ENCODE measurements at places on chromosomes 1 and 21.

DNA sequence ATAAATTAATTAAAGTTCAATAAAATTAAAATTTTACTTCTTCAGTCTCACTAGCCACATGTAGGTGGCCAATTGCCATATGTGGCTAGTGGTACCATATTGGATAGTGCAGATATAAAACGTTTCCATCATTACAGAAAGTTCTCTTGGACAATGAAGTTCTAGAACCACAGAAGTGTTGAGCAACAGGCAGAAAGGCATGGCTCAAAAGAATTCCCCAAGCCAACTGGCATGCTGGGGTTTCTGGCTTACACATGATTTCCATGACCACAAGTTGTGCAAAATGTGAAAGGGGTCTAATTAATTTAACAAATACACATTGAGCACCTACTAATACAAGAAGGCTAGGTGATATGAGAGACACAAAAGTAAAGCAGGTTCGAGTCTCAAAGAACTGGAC, 72.2 kb upstream of the CDC42BPA start:
- no peak for ATAC-seq

- no peak for ATAC-seq
Observed at GRCh38 chr1:211811848-211812247, 18.7 kb downstream of the LPGAT1 start.

DNA sequence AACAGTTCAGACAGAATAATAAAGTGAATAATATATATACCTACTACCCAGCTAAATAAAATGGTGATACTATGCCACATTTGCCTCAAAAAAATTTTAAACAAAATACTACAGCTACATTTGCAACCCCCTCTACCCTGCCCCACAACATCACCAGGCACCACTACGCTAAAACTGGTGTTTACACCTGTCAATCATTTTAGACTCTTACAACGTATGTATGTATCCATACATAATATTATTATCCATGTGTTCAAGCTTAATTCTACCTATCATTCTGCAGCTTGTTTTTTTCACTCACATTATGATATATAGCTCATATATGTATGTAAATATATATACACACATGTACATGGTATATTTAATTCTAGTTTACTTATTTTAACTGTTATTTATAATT, 62.5 kb downstream of the NIBAN1 start:
- ATAC-seq: no peak

- peak; percentile 74 for ATAC-seq
Observed at GRCh38 chr1:54230507-54231339, 30.8 kb downstream of the MRPL37 start.

- no peak for ATAC-seq
Observed at GRCh38 chr1:34412598-34413370, 236.1 kb downstream of the C1orf94 start.

- no peak for ATAC-seq
Observed at GRCh38 chr1:85087659-85088407, 39.5 kb upstream of the MCOLN3 start.

- no peak for ATAC-seq
Observed at GRCh38 chr1:169745015-169745861, 11.4 kb upstream of the SELE start.

GRCh38 chr1:229538945-229539344, 19.6 kb downstream of the ABCB10 start:
- ATAC-seq: no peak

DNA sequence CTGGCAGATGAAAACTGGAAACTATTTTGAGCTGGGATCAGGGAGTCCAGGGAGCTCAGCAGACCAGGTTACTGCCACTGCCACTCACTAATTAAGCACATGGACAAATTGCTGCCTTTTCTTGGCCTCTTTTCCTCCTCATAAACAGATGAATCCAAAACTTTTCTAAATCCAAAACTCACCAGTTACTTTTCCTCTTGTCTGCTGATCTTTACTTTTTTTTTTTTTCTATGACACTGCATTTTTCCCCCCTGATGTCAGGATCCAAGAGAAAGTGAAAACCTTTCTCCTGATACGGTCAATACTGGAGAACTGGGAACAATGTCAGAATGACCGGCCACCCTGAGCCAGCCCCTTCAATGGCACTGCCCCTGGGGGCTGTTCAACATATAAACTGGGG, 405.8 kb downstream of the DUSP10 start:
- ATAC-seq: no peak

- no peak for ATAC-seq
Observed at GRCh38 chr1:77468949-77469710, 187.3 kb downstream of the AK5 start.

DNA sequence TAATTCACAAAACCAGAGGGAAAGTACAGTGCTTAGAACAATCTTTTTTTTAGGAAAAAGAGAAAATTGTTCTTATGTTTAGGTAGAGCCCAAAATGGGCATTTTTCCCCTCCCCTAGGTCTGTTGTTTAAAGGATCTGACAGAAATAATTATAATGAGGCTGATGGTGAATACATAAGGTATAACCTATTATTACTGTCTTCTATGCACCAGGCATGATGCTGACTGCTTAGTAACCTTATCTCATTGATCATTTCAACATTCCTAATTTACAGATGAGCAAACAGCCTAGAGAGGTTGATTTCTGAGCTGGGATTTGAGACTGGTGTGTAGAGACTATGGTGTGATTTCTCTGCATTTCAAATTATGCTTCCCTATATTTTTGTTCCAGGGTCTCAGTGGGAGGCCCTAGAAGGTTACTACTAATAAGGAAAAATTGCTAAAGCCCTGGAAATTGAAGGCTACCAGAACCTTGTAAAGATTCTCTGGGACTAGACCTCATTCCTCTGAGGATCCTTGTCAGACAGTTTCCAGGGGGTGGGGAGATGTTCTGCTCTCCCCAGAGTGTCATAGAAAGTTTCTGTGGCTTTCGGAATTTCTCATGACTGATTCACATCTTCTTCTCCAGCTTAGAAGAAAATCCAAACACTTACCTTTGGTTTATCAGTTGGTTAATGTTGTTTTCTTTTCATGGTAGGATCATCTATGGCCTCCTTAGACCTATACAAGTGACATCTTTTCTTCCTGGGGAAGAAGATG, 44.9 kb downstream of the ROR1 start:
- ATAC-seq: no peak

DNA sequence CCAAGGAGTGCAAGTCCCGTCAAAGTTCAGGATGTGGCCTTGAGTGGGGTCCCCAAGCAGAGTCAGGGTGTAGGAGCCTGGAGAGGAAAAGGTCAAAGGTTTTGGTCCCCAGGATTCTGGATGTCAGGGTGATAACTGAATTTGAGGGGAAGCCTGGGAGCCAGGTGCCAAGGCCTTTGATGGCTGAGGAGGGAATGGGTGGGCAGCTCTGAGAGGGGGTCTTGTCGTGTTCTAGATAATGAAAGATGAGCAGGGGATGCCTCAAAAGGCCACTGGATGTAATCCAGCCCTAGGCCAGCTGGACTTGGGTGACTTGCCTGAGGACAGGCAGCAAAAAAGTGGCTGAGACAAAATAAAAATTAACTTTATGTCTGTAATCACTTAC, 27.5 kb upstream of the KCNA2 start:
- no peak for ATAC-seq

- no peak for ATAC-seq
Observed at GRCh38 chr1:15758343-15758931, at the start of gene FBLIM1. TSS of gene FBLIM1 (plus strand) at chr1:15758795. CDS start at chr1:15764984, 6,189 bp downstream.

- ATAC-seq: no peak
Observed at GRCh38 chr1:243667591-243667990, 182.5 kb downstream of the AKT3 start.

DNA sequence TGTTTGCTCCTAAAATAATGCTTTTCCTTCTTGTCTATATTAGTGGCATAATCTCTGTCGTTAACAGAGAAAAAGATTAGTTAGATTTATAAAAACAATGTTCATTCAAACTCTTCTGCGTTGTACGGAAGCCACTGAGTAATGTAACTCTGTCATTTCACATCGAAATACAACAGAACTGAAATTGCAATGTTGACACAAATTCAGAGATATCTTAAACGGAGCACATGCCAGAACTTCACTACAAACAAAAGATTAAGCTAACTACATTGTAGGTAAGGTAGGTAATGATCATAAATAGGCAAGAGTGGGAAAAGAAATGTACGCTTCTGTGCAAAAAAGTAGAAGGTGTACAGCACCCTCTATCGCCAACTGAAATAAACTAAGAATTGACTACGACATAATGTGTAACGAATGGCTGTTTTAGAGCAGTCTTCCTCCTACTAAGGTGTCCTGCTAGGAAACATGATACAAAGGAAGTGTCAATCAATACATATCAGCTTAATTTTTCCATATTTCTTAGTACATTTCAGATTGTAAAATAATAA, 56.6 kb downstream of the PCNX2 start:
- no peak for ATAC-seq

DNA sequence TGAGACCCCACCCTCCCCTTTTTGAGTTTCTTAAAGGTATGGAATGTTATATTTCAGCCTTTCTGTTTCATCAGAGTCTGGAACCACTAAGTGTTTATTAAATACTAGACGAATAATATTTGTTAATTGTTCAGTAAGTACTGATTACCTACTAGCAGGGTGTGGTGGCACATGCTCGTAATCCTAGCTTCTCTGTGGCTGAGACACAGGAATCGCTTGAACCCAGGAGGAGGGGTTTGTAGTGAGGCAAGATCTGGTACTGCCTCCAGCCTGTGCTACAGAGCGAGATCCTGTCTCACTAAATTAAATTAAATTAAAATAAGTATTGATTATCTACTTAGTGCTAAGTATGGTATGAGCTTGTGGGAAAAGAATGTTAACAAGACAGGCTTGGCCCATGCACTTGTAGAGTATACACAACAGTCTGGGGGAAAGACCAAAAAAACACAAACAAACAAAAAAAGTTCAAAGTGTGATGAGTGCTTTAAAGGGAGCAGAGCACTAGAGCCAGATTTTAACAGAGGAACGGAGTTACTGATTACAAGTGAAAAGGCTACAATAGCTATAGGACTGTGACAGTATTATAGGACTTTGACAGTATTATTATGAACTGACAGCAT, 2.4 kb downstream of the CEPT1 start:
- ATAC-seq: no peak

GRCh38 chr1:18069903-18070302, 37.7 kb upstream of the IGSF21 start:
- no peak for ATAC-seq

GRCh38 chr1:33692206-33693188, 171.4 kb upstream of the HMGB4 start:
- no peak for ATAC-seq

GRCh38 chr1:183983371-183984105, 54.0 kb downstream of the COLGALT2 start:
- ATAC-seq: no peak

- no peak for ATAC-seq
Observed at GRCh38 chr1:215673943-215674342, 106.8 kb downstream of the KCTD3 start.

GRCh38 chr1:10383630-10384029, 15.2 kb upstream of the PGD start:
- ATAC-seq: no peak

DNA sequence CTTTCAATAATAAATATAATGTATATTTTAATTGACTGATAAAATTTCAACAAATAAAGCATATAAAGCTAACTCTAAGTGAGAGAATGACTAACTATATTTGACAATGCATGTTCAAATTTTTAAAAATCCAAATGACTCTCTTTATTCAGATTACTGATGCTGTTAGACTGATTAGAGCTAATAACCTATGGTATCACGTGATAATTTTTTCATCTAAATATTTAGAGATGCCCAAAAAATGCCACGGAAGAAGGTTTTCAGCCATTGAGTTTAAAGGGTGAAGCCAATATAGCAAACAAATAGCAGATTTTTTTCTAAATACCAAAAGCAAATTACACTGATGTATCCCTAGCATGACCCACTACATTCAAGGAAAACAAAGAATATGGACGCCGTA, 61.1 kb upstream of the OR10J4 start:
- no peak for ATAC-seq

DNA sequence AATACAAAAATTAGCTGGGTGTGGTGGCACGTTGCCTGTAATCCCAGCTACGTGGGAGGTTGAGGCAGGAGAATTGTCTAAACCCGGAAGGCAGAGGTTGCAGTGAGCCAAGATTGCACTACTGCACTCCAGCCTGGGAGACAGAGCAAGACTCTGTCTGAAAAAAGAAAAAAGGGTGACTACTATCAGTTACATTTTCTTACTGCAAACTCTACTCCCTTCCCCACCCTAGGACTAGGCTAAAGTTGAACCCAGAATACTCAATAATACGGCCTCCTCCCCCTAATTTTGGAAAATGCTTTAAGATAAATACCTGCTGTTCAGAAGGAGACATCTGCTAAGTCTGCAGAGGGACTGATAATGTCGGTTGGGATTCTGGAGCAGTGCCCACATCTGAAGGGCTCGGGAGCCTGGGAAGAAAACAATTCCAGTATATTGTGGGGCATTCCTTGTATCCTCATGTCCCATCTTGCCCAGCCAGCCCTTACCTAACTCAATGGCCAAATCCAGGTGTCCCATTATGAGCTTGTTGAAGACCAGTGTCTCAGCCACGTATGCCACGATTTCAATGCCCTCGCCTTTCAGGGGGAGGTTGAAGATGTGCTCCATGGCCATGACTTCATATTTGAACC, 89.7 kb downstream of the ADCY10 start:
- ATAC-seq: no peak

GRCh38 chr1:27719286-27720251, 6.2 kb upstream of the FAM76A start:
- no peak for ATAC-seq

- no peak for ATAC-seq
Observed at GRCh38 chr21:45454926-45455673, 50.1 kb downstream of the COL18A1 start.

GRCh38 chr1:98386675-98387440, 274.7 kb upstream of the SNX7 start:
- no peak for ATAC-seq

GRCh38 chr1:206065547-206066145, 12.7 kb downstream of the RHEX start:
- ATAC-seq: no peak

DNA sequence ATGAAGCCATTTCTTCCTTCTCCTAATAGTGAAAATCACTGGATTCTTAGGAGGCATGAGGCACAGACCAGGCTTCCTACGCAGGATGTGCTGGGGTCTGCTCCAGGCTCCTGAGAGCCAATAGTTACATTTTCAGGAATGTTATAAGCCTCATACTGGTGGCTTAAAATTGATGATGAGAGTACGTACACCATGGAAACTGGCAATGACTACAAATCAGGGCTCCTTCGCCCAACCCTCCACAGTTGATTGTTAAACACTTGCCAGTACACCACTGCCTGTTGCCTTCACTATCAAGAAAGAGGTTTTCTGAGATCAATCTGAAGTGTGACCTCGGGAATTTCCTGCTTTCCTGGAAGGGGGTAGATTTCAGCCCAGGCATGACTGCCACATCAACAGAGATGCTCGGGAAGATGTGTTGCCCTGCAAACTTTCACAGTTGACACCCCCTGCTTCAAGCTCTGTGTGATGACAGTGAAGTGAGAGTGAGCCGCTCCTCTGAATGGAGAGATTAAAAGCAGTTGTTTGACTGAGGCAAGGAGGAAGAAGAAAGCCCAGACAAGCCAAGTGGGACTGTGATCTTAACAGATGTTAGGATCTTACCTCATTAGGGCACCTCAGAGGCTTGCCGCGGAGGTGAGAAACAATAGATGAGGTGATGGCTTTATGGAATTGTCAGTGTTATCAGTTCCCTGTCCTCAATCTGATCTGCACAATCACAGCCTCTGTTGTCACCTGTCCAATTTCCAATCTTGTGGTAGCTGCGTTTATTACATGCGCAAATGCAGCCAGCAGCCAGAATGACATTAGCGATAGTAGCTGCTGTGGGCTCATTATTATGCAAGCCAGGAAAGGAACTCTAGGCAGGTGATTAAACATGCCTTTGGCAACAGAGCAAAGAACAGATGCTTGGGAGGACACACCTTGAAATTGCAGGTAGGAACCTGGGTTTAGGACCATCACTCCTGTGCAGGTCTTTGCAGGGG, 277.3 kb downstream of the KAZN start:
- ATAC-seq: no peak

- ATAC-seq: no peak
Observed at GRCh38 chr1:214854126-214854875, 228.2 kb upstream of the KCNK2 start.
